Naive thymus-derived CD4-positive, alpha-beta T cell (primary cell): ENCODE measurements at places on chromosomes 1 and 21.
A peak's percentile ranks its signal among the peaks of the same experiment; 100 is the strongest.

DNA sequence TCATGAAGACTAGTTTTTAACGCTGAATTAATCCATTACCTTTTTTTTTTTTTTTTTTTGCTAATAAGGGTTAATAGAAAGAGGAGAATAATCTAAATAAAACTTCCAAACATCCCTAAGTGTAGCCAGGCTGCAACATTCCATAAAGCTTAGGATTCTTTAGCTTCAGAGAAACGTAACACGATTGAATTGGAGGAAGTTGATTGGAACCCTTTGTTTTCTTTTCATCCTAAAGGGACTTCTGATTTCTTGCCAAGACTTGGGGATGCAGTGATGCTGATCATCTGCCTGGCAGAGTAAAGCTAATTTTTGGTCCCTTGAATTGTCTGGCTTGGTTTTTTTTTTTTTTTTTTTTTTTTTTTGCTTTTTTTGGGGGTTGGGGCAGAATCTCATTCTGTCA is 142.9 kb downstream of the VPS13D start:
- no peak overlapping the region for H3K4me3 ChIP-seq
- no peaks in the 10 kb centered on the region for H3K27me3 ChIP-seq
- no peaks in the 10 kb centered on the region for H3K4me1 ChIP-seq
- DNase-seq = no peak
- peaks cover 41% of the 10 kb centered on the region for H3K36me3 ChIP-seq

DNA sequence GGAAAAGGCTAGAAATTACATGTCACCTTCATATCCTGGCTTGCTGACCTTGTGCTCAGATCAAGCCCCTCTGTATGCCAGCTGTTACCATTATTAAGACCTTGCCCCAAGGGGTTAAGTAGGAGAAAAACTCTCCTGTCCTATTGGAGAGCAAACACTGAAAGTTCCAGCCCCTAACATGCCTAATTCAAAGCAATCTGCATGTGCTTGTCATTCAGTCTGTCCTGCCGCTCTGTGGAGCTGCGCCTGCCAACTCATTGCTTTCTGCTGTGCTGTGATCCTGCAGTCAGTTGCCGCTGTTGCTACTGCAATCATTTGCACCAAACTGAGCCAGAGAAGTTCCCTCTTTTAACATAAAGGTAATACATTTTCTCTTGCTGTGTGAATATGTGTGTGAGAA is 113.4 kb downstream of the DISP1 start:
- H3K4me1 ChIP-seq = no peaks in the 10 kb centered on the region
- H3K4me3 ChIP-seq = no peak overlapping the region
- H3K36me3 ChIP-seq = no peaks in the 10 kb centered on the region
- no peak for DNase-seq
- H3K27ac ChIP-seq = no peak overlapping the region

GRCh38 chr1:156200044-156200443 is 6.1 kb downstream of the SLC25A44 start:
- no peak for DNase-seq
- peaks cover 33% of the 10 kb centered on the region for H3K4me1 ChIP-seq
- H3K27ac ChIP-seq = no peak overlapping the region
- H3K4me3 ChIP-seq = no peak overlapping the region
- peaks cover 44% of the 10 kb centered on the region for H3K36me3 ChIP-seq

- H3K4me1 ChIP-seq = no peaks in the 10 kb centered on the region
- DNase-seq = no peak
- peaks cover 3% of the 10 kb centered on the region for H3K36me3 ChIP-seq
- H3K27me3 ChIP-seq = no peaks in the 10 kb centered on the region
- no peak overlapping the region for H3K4me3 ChIP-seq
Measured at GRCh38 chr1:228390649-228391048, 16.0 kb downstream of the TRIM11 start.

DNA sequence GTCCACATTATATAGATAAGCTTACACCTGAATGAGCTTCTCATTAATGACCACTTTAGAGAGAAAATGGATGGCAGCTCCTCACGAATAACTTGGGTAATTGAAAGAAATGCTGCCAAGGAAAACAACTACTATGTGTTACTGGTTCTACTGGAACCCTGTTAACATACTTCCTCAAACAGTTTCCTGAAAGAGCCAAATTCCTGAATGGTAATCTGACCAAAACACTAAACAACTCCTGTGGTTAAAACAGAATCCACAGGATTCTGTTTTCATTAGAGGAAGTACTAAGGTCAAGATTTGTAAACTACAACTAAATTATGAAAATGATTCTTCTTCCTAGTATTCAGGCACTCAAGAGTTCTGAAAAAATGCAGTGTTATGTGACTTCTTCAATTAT is 107.2 kb downstream of the DNM3 start:
- no peak overlapping the region for H3K4me3 ChIP-seq
- DNase-seq = no peak
- H3K27ac ChIP-seq = no peak overlapping the region
- no peaks in the 10 kb centered on the region for H3K27me3 ChIP-seq
- H3K36me3 ChIP-seq = no peaks in the 10 kb centered on the region

GRCh38 chr1:67166196-67166595 is at the start of gene IL23R:
TSS of gene IL23R (plus strand) at chr1:67166454. CDS start at chr1:67168121, 1,667 bp downstream.
- no peak for DNase-seq
- no peaks in the 10 kb centered on the region for H3K27me3 ChIP-seq
- peaks cover 11% of the 10 kb centered on the region for H3K4me1 ChIP-seq
- H3K36me3 ChIP-seq = no peaks in the 10 kb centered on the region

DNA sequence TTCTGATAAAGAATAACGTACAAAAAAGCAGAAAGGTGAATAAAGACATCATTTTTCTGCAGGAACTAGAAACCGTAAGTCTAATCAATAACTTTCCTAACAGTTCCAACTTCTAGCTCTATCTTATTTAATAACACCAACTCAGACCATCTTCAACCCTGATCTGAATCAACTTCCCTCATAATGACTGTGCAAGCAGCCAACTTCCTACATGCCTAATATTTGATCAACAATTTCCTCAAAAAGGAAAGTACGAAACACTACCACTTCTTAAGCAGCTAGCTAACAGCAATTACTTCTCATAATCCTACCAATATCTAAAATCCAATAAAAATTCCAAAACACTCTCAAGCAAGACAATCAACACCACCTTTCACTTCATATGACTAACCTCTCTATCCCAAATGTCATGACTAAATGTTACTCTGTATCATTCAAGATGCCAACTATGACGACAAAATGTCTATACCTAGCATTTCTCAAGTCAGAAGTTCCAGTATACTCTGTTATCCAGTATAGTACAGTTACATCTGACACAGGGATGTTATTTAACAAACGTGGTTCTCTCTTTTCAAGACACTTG is 1.7 kb downstream of the COP1 start:
- peak overlapping the region; percentile 81 for H3K27ac ChIP-seq
- H3K4me3 ChIP-seq = peak overlapping the region; percentile 90
- H3K36me3 ChIP-seq = no peaks in the 10 kb centered on the region

DNA sequence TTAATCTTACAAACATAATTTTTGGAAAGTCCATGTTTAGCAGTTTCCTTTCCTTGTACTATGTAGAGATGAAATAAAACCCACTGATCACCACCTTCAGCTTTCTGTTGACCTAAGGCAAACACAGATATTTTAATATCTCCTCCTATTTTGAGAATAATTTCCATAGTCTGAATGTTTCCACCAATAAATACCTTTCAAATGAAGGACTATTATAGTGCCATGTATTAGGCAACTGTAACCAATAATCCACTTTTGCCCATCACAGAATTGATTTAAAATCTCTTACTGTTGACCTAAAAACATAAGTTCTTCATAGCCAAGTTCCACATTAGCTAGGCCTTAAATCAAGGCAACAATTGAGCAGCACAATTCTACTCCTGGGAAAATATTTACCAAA is 1.8 kb downstream of the CDC42BPA start:
- H3K27me3 ChIP-seq = peaks cover 5% of the 10 kb centered on the region
- no peaks in the 10 kb centered on the region for H3K36me3 ChIP-seq
- DNase-seq = no peak
- no peaks in the 10 kb centered on the region for H3K4me1 ChIP-seq
- no peak overlapping the region for H3K4me3 ChIP-seq

- H3K36me3 ChIP-seq = no peaks in the 10 kb centered on the region
- H3K4me3 ChIP-seq = no peak overlapping the region
- no peak for DNase-seq
- H3K27me3 ChIP-seq = no peaks in the 10 kb centered on the region
- H3K4me1 ChIP-seq = no peaks in the 10 kb centered on the region
Measured at GRCh38 chr1:172167796-172168596, 252.5 kb upstream of the C1orf105 start.

DNA sequence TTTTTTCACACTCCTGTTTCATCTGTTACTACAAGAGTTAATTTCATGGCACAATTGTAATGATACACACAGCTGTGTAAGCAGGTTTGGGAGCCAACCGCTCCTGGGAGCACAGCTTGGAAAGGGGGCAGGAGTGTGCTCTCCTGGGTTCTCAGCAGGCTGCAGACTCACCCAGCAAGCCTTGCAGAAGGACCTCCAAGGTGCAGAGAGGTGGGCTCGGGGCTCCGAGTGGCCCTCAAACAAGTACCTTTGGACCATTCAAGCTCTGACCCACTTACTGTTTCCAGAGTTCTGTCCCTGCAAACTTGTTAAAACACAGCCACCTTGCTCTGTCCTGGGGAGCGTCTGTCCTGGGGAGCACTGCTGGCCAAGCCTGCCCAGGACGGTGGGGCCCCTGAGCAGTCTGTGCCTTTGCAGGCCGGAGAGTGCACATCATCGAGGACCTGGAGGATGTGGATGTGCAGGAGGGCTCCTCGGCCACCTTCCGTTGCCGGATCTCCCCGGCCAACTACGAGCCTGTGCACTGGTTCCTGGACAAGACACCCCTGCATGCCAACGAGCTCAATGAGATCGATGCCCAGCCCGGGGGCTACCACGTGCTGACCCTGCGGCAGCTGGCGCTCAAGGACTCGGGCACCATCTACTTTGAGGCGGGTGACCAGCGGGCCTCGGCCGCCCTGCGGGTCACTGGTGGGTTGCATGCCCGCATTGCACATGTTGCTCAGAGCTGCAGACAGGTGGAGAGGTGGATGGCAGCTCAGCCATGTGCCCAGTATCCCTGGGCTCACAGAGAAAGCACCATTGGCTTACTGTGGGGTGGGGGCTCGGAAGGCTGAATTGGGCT is 78.0 kb downstream of the OBSCN start:
- no peak overlapping the region for H3K4me3 ChIP-seq
- H3K36me3 ChIP-seq = no peaks in the 10 kb centered on the region
- H3K27ac ChIP-seq = no peak overlapping the region
- no peaks in the 10 kb centered on the region for H3K4me1 ChIP-seq

- H3K36me3 ChIP-seq = peaks cover 8% of the 10 kb centered on the region
- H3K27me3 ChIP-seq = no peaks in the 10 kb centered on the region
- no peak overlapping the region for H3K27ac ChIP-seq
- no peak for DNase-seq
- no peaks in the 10 kb centered on the region for H3K4me1 ChIP-seq
Measured at GRCh38 chr1:169849346-169850022, 44.2 kb downstream of the SCYL3 start.

DNA sequence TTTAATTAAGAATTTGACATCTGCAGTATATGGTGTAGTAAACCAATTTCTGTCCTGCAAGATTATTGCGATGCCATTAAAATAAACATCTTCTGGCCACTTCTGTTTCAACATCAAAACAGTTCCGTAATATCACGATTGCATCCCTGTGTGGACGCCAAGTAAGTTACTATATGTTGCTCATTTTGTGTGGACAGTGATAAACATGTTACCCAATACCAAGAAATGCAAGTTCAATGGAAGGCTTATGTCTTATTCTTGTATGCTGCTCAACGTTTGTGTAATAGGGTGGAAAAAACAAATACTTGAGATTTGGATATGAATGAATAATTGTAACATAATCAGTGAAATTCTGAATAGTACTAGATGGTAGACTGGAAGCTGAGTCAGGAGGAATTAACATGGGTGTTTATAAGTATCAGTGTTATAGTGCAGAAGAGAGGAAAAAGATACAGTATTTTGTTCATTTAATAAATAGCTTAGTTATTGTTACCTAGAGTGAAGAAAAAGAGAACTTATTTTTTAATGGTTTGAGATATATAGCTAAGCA is 15.2 kb downstream of the TTC3 start:
- no peak overlapping the region for H3K4me3 ChIP-seq
- H3K27ac ChIP-seq = no peak overlapping the region
- H3K36me3 ChIP-seq = no peaks in the 10 kb centered on the region
- H3K4me1 ChIP-seq = peaks cover 5% of the 10 kb centered on the region
- no peaks in the 10 kb centered on the region for H3K27me3 ChIP-seq

GRCh38 chr1:219755234-219755633 is 142.3 kb upstream of the ZC3H11B start:
- H3K27me3 ChIP-seq = no peaks in the 10 kb centered on the region
- DNase-seq = no peak
- no peaks in the 10 kb centered on the region for H3K4me1 ChIP-seq

- H3K27me3 ChIP-seq = no peaks in the 10 kb centered on the region
- DNase-seq = no peak
- no peak overlapping the region for H3K4me3 ChIP-seq
- H3K27ac ChIP-seq = no peak overlapping the region
Measured at GRCh38 chr21:16305686-16306085, 575.9 kb downstream of the USP25 start.

GRCh38 chr1:29225361-29225760 is 5.4 kb downstream of the MECR start:
- H3K27ac ChIP-seq = no peak overlapping the region
- no peaks in the 10 kb centered on the region for H3K27me3 ChIP-seq
- no peak overlapping the region for H3K4me3 ChIP-seq
- no peak for DNase-seq

DNA sequence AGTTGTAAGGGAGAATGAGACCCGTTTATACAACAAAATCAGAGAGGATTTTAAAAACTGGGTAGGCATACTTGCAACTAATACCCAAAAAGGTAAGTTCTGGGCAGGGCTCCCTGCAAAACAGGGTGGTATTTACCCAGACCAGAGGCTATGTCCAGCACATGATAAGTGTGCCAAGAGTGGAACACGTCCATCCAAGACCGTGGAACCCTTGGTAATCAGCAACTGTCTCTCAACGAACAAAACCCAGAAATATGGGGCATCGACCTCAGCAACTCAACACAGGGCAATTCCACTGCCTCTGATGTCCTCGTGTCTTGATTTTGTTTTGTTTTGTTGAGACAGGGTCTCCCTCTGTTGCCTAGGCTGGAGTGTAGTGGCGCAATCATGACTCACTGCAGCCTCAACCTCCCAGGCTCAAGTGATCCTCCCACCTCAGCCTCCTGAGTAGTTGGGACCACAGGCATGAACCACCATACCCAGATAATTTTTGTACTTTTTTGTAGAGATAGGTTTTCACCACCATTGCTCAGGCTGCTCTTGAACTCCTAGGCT is 26.7 kb upstream of the MX1 start:
- no peak overlapping the region for H3K27ac ChIP-seq
- no peak overlapping the region for H3K4me3 ChIP-seq

DNA sequence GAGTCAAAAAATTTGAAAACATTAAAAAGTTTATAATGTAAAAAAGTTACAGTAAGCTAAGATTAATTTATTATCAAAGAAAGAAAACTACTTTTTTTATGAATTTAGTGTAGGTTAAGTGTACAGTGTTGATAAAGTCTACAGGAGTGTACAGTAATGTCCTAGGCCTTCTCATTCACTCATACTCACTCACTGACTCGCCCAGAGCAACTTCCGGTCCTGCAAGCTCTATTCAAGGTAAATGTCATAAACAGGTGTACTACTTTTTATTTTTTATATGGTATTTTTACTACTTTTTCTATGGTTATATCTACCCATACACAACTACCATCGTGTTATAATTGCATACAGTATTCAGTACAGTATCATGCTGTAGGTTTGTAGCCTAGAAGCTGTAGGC is 49.6 kb downstream of the TBX19 start:
- H3K36me3 ChIP-seq = no peaks in the 10 kb centered on the region
- H3K4me3 ChIP-seq = no peak overlapping the region
- no peaks in the 10 kb centered on the region for H3K27me3 ChIP-seq
- no peak overlapping the region for H3K27ac ChIP-seq
- H3K4me1 ChIP-seq = no peaks in the 10 kb centered on the region
- no peak for DNase-seq
